ENCODE measurements at places on chromosomes 13 and 19.

- no peak for DNase-seq
Observed at GRCh38 chr19:49335071-49335783, at the start of gene CD37. Gene CD37 (plus strand): TSS chr19:49335406. CDS start chr19:49335541, 135 bp downstream.

- DNase-seq: no peak
Observed at GRCh38 chr19:2087621-2088100, 8.5 kb downstream of the MOB3A start.

GRCh38 chr13:38848360-38848759, 142.3 kb downstream of the STOML3 start:
- DNase-seq: no peak

DNA sequence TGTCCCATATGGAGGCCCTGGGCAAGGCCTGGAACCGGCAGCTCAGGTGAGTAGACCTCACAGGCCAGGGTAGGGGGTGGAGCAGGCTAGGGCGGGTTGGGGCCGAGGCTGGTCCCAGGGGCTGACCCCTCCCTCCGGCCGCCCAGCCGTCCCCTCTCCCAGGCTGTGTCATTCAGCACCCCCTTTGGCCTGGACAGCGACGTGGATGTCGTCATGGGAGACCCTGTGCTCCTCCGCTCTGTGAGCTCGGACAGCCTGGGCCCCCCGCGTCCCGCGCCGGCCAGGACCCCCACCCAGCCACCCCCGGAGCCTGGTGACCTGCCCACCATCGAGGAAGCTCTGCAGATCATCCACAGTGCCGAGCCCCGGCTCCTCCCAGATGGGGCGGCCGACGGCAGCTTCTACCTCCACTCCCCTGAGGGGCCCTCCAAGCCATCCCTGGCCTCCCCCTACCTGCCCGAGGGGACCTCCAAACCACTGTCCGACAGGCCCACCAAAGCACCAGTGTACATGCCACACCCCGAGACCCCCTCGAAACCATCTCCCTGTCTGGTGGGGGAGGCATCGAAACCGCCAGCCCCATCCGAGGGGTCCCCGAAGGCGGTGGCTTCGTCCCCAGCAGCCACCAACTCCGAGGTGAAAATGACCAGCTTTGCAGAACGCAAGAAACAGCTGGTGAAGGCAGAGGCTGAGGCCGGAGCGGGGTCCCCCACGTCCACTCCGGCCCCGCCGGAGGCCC, 16.0 kb downstream of the CAMSAP3 start:
- DNase-seq: no peak

- DNase-seq: no peak
Observed at GRCh38 chr13:33676045-33676989, 141.6 kb upstream of the RFC3 start.

GRCh38 chr13:106796280-106797047, 228.5 kb upstream of the ARGLU1 start:
- DNase-seq: peak; percentile 79

DNA sequence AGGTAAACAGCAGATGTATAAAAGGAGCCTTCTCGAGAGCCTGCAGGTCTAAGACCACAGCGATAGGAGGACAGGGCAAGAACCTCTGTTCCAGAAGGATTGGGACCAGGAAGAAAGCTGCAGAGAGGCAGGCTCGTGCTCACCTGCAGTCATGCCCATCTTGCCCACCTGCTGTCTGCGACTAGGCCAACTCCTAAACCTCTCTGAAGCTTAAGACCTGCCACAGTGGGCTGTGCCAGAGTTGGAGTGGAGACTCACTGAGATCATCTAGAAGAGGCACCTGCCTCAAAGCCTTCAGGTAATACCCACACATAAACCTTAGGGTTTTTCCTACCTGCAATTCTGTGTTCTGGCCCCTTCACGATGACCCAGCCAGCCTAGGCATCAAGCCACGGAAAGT, 68.7 kb downstream of the IRS2 start:
- no peak for DNase-seq

DNA sequence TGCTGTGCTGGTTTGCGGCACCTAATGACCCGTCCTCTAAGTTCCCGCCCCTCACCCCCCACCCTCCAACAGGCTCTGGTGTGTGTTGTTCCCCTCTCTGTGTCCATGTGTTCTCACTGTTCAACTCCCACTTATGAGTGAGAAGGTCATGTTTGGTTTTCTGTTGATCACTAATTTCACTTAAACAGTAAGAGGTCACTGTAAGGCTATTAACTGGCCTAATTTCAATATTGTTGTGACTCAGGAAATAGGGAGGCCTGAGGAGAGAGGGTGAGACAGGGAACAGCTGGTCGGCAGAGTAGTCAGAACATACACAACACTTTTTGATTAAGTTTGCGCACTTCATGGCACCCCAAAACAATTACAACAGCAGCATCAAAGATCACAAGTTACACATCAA, 15.6 kb downstream of the TUBGCP3 start:
- no peak for DNase-seq

DNA sequence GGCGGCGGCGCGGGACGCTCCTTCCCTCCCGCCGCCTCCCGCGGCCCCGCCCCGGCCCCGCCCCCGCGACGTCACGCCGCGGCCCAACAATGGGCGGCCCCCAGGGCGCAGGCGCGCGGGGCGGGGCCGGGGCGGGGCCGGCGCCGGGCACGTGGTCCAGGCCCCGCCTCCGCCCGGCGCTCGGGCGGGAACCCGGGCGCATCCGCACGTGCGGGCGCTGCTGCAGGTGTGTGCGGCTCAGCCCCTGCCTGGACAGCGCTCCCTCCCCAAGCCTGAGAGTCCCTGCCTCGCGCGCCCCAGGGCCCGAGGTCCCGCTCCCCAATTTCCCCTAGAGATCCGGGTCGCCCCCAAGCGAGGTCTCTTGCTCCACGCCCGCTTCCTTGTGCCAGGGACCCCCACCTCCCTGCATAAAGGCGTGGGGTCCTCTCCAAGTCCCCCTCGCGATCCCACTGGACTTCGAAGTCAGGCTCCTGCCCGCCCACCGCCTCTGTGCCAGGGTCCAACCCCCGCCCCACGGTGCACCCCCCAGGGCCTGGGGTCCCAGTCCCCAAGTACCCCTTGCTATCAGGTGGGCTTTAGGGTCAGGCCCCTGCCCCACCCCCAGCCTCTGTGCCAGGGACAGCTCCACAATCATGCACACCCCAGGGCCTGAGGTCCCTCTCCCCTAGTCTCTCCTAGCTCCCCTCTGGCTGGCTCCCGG, at the start of gene MEX3D:
TSS of gene MEX3D (minus strand) at position 6 of the 700 bp plus-strand sequence. CDS start 267 bp downstream, outside the sequence.
- DNase-seq: no peak

DNA sequence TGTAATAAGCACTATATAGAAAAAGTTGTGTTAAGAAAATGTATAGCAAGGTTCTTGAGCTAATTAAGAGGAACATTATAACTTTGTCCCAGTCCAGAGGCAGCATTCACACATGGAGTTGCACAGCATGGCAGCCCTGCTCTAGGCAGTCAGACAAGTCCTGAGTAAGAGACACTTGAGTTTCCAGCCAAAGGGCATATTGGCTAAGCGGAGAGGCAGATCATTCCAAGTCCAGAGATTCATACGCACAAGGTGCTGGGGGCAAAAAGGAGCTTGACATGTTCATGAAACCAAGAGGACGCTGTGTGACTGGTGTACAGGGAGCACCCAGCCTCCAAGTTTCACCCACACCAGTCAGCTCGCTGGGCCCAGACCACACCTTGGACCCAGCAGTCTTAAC, 232.6 kb upstream of the IPO5 start:
- no peak for DNase-seq

DNA sequence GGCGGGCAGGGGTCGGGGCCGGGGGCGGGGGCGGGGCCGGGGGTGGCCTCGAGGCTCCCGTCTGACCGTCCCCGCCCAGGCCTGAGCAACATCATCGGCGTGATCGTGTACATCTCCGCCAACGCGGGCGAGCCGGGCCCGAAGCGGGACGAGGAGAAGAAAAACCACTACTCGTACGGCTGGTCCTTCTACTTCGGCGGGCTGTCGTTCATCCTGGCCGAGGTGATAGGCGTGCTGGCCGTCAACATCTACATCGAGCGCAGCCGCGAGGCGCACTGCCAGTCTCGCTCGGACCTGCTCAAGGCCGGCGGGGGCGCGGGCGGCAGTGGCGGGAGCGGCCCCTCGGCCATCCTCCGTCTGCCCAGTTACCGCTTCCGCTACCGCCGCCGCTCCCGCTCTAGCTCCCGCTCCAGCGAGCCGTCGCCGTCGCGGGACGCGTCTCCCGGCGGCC, 9.4 kb upstream of the CACNG6 start:
- no peak for DNase-seq

GRCh38 chr13:55999709-56000108, 1141.0 kb upstream of the PRR20A start:
- DNase-seq: no peak

- no peak for DNase-seq
Observed at GRCh38 chr13:31638577-31638976, 100.7 kb upstream of the RXFP2 start.

- DNase-seq: no peak
Observed at GRCh38 chr19:49997709-49998108, 27.5 kb downstream of the VRK3 start.

- no peak for DNase-seq
Observed at GRCh38 chr19:7942981-7943443, 454 bp downstream of the TIMM44 start.

DNA sequence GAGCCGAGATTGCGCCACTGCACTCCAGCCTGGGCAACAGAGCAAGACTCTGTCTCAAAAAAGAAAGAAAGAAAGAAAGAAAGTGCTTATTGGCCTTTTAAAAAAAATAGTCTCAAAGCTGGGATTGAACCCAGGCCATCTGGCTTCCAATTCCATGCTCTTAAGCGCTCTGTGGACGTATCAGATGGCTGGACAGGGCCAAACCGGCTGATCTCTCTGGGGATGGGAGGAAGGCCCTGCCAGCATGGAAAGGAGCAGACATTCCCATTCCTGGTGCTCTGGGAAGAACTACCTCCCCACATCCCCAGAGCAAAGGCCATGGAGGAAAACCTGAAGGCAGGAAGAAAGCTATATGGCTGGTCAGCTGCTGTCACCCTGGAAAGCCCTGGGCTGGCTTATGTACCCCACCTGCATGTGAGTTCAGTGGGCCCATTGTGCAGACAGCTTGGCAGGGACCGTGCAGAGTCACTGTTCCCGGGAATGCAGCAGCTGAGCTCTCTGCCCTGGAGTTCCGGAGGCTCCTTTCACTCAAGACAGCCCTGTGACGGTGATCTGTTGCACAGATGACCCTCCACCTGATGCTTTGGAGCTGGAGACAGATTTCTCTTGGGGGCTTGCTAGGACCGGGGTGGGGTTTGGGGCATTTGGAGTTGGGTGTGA, 84.3 kb downstream of the SIPA1L3 start:
- no peak for DNase-seq

DNA sequence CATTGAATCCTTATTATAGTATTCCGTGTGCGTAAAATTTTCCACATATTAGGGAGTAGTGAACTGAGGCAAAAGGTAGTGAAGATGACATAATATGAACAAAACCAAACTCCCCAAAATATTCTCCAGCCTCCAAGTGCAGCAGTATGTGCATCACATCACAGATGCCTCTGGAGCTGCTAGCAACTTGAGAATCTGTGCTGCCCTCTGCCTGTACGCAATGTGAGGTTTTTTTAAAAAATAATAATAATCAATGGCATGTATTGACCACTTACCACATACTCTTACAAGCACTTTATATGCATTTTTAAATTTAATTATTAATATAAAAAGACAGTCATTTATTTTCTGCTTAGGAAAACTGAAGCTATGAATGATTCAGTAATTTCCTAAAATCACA, 583.0 kb upstream of the SPRY2 start:
- no peak for DNase-seq

DNA sequence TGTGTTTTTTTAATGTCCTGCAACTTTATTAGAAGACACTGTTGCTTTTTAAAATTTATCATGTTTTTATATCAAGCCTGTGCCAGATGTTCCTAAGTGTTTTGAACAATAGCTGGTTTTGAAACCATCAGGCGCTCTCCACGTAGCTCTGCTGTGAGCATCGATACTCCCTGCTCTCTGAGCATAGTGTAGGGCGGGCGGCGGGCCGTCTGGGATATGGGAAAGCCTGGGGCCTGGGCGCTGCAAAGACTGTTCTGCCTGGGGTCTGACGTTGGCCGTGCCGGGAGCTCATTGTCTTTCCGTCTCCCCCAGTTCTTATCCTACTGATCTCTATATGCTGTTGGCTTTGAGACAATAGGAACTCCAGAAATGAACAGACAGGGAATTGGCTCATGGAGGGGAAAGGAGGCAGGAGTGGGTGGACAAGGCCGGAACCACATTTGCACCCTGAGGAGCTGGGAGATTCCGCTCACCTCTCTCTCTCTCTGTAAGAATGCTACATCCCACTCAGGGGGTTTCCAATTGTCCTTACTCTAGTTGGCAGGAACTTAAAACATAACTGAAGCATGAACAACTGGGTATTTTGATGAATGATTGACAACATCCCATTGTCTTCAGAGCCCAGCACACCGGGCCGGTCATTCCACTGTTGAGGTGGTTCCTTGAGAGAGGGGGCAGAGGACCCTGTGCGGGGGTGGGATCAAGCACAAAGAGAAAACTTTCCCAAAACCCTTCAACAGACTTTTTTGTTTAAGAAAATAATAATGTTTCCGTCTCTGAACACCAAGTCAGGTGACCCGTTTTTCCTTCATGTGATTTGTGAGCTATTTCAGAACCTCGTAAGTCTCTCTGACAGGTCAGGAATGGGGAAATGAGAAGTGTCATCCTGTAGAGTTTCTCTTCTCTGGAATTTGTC, 64.7 kb downstream of the COL4A2 start:
- DNase-seq: no peak

Data from NT2/D1 (cell line).